ENCODE measurements at places on chromosomes 6 and 20.

DNA sequence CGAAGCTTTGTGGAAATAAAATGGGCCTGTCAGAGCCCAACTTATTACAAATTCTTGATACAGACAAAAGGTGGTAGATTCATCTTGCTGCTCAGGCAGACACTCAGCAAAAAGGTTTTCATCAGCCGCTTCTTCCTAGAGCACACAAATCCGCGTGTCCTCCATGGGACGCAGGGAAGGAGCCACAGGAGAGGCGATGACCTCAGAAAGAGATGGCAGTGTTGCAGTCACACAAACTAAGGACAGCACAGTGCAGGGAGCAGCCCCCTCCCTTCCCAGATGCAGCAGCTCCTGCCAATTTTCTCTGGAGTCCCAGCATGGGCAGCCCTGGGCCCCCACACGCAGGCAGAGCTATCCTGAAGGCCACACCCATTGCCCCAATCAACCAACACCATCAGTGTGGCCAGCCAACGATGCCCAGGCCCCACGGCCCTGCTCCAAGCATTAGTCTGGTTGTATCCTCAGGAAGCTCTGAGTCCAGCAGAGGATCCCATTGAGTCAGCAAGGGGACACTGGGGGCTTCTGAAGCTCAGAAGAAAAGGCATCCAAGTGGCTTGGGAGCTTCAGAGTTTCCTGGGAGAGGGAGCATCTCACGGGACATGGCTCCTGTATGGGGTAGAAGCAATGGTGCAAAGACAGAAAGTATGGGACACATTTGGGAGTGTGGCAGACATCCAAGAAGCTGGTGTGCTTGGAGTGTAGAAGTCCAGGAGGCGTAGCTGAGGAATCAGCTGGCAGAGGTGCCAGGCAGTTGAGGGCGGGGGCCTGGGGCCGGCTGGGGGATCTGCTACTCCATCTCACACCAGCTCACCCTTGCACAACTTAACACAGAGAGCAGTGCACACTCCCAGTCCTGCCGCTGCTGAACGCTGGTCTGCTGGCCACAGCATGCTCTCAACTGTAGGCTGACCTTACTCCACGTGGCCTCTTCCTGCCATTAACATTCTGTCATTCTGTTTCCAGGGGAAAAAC lies 142.1 kb upstream of the CST7 start:
- no peak for DNase-seq

- DNase-seq: no peak
Measured at GRCh38 chr20:10854976-10855375, 181.2 kb upstream of the JAG1 start.

DNA sequence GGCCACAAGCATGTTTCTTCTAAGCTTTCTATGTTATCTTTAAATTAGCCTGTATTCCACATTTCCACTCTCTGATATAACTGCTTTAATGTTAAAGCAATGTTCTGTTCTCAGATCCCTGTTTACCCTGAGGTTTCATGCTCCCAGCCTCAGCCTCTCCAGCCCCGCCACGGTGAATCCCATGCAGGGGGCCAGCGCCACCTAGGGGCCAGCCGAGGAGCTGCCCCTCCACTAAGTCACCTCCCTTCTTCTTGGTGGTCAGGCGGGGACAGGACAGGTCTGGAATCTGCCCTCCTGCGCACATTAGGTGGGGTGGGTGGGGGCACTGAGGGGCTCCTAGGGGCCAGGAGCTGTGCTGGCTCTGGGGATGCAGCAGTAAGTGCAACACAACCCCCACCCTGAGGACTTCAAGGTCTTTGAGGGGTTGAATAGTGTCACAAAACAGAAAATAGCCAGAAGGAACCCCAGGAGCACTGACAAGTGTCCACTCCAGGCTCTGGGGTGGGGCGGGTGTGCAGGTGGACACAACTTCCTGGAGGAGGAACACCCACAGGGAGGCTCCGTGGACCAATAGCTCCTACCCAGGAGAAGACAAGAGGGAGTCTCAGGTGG lies 61.6 kb downstream of the RAB44 start:
- DNase-seq: peak; percentile 92

DNA sequence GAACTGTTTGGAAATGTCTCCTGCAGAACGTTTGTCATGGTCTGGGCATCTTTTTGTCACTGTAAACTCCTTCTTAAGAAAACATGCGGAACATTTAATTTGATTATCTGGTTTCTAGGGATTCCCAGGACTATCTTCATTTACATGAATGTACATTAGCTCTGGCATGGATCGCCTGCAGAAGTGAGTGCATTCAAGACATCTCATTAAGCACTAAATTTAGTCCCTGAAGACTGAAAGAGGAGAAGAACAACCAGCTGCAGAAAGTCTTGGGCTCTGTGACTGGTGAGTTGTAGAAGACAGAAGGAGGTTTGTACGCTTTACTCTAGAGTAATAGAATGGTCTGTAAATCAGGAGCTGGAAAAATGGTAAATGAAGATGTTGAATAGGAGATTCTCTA lies 540.7 kb downstream of the BCKDHB start:
- no peak for DNase-seq

- no peak for DNase-seq
Measured at GRCh38 chr6:155417454-155417853, 38.2 kb downstream of the NOX3 start.

Measured in urothelium cell line (cell line).